M059J (cell line): ENCODE measurements at places on chromosomes 1 and 21. TPM values are rescaled to one million over a fixed set of nuclear protein-coding genes. Genes with fewer than 3 reads are reported as not detected.
A peak's percentile ranks its signal among the peaks of the same experiment; 100 is the strongest.

The OR14A16 gene
- not detected in 2 replicates for total RNA-seq

The AIM2 gene
- total RNA-seq = 1.7 TPM in 1 of 2 replicates, not detected in the other

The BARHL2 gene
- total RNA-seq = not detected in 2 replicates

The GJA5 gene
- 1.3 and 2.6 TPM in 2 replicates for total RNA-seq

The CD5L gene
- 0.10 TPM in 1 of 2 replicates, not detected in the other for total RNA-seq

GRCh38 chr1:39625009-39625408 is 14.4 kb downstream of the HEYL start:
- no peak for DNase-seq

DNA sequence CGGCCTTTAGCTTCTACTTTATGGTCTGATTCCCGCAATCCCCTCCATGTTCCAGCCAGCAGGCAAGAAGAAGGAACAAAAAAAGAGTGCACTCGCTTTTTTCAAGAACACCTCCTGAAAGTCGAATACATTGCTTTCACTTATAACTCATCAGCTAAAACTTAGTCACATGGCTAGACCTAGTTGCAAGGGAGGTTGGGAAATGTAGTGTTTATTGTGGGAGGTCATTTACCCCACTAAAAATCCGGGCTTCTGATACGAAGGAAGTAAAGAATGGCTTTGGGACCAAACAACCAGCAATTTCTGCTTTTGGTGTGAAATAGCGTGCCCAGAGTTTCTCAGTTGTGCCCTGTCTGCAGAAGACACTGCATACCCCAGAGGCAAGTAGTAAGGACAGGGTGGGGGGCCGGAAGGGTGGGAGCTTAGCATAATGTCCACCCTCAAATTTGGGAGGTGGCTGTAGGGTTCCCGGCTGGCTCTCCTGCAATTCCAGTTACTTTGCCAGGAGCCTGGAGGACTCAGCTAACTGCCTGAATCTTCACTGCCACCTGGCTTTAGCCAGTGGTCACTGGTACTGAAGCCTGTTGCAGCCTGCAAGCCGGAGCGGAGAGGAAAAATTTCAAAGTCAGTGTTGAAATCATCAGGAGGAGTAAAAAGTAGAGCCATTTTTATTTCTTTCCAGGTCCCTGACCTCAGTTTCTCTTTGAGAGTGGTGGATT is 57.7 kb upstream of the F3 start:
- peak; percentile 59 for DNase-seq

DNA sequence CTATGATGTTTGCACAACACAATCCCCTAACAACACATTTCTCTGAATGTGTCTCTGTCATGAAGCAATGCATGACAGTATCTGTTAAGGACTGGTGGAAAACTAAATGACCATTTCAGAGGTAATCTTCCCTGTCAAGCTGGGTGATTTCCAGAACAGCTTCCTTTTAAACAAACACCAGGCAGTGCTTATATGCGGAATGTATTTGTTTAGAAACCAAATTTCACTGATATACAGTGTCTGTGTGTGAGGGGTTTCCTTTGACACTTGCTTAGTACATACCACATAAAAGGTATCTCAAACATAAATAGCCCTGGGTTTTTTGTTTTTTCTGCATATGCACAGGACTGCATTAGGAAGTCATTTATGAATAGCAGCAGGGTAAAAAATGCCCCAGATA is 95.6 kb downstream of the TGFBR3 start:
- DNase-seq = no peak

DNA sequence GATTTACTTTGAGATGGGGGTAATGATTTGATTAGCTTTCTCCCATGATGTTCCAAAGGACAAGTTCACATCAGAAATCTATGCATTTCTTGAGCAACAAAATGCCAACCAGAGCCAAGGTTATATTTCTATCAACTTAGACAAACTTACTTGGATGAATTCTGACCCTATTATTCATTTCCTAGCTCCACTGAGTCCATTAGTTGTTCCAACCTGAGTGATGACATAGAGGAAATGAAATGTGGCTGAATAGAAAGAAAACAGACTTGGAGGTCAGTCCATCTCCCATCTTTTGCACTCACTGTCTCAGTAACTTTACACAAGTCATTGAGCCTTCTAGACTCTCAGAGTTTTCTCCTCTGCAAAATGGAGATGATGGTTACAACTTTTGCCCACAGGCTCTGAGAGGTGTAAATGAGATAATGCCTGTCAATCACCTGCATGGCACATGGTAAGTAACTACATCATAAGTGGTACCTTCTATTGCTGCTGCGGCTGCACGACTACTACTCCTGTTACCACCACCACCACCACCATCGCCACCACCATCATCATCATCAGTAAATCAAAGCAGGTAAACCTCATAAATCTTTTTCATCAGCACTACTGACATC is 98.2 kb downstream of the PTPN14 start:
- DNase-seq = peak; percentile 79

- no peak for DNase-seq
These were observed 11.5 kb upstream of the GJA8 start for GRCh38 chr1:147891088-147891487.

DNA sequence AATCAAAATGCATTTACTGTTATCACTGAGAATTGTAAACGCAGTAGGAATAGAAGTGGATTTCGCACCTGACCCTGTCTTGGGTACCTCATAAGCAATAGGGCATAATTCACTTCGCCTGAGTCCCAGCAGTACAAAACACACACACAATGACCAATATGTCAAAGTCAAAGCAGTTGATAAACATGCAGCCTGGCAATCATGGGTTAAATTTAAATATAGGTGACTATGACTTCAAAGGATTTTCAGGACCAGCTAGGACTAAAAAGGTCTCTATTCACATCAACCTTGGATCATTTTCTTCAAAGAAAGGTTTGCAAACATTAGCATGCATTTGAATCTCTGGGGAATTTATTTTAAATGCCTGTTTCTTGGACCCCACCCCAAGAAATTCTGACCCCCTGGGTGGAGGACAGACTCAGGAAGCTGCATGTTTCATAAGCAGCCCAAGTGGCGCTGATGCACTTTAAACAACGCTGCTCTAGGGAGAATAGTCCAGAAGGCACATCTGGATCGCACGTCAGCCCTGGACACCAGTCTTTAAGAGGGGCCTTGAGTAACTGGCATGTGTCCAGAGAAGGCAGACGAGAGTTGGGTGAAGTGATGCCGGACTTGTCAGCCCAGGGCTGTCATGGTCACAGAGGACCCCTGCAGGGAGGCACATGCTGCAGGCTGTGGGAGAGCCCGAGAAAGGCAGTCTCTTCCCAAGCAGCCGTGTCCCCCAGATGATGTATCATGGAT is 55.7 kb upstream of the EFHD2 start:
- no peak for DNase-seq
